ENCODE measurements at places on chromosomes 11 and 22.

GRCh38 chr11:94447149-94447548, 45.9 kb upstream of the GPR83 start:
- no peak for DNase-seq

GRCh38 chr22:30116362-30117117, 36.3 kb downstream of the HORMAD2 start:
- DNase-seq, result peak; percentile 57

- no peak for DNase-seq
Measured at GRCh38 chr11:71977090-71977489, 21.6 kb upstream of the IL18BP start.

GRCh38 chr22:21045585-21046294, at the start of gene LRRC74B:
Gene LRRC74B (plus strand): TSS chr22:21045946. CDS start chr22:21045987, 41 bp downstream.
- DNase-seq, result peak; percentile 79

DNA sequence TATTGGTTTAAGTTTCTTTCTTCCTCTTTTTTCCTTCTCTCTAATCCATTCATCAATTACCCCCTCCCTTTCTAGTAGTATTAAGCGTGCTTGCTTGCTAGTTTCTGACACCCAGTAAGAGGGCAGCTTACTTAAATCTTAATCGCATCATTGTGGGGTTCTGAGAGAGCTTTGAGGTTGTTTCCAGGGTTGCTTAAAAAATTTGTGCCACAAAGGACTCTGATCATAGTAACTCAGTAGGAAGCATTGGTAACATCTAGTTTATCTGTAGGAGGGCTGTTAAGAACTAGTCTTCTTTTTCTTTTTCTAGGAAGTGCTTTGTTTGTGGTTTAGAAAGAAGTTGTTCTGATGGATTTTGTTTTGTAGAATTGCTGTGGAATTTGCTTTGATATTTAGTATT, 45.3 kb downstream of the TMEM135 start:
- DNase-seq, result no peak

GRCh38 chr22:25143156-25144076, 56.2 kb upstream of the CRYBB3 start:
- no peak for DNase-seq

GRCh38 chr22:37254209-37254866, 10.3 kb upstream of the RAC2 start:
- peak; percentile 82 for DNase-seq

GRCh38 chr11:123742724-123743120, 1.3 kb upstream of the ZNF202 start:
- no peak for DNase-seq

DNA sequence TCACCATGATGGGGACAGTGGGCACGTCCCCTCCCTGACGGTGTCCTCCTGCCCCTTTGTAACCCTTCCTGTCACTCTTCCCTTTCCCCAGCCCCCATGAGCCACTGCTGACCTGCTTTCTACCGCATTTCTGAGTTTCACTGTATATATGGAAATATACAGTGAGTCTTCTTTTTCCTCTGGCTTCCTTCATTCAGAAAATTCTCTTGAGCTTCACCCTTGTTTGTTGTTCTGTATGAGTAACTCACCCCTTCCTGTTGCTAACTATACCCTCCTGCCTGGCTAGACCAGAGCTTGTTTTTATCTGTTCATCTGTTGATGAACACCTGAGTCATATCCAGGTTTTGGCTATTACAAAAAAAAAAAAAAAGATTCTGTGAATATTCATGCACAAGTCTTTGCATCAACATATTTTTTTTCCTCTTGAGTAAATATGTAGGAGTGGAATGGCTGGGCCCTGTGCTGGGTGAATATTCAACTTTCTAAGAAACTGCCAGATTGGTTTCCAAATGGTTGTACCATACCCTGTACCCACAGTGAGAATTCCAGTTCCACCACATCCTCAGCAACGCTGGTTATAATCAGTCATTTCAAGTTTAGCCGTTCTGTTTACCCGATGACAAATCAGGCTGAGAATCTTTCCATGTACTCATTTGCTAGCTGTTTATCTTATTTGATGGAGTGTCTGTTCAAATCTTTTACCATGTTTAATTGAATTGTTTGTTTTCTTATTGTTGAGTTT, 62.0 kb downstream of the IGF2 start:
- peak; percentile 91 for DNase-seq

DNA sequence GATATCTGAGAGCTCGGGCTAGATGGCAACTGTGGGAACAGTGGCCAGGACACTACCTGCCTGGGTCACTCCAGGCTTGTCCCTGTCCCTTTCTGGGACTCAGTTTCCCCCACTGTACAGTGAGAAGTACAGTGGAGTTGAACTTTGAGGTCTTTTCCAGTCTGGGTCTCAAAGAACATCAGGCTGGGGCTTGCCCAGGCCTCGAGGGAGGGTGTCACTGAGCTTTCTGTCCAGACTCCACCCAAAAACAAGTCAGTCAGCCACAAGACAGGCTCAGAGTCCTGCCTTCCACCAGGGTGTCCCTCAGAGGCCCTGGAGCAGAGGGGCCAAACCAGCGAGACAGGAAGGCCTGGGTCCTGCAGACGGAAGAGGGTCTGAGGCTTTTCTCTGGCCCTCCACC, 2.0 kb upstream of the PLA2G3 start:
- no peak for DNase-seq

Data from PC-3 (cell line).